ENCODE measurements at places on chromosomes 16 and 17. TPM values are rescaled to one million over a fixed set of nuclear protein-coding genes. Genes with fewer than 3 reads are reported as not detected.

DNA sequence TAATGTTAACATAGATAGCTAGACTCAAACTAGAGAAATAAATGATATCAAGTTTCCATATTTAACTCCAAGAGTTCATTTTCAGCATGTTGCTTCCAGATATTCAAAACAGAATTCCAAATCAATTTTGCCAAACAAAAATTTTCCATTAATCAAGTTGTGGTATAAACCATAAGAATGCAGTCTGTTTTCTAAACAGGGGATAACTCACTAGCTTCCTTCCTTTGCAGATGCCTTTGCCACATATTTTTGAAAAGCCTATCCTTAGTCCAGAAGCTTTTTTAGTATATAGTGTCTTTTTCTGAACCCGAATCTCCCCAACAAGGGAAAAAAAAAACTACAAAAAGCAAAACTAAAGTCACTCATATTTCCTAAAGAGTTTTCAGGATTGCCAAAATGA lies 61.5 kb downstream of the HELZ start:
- DNase-seq: no peak

DNA sequence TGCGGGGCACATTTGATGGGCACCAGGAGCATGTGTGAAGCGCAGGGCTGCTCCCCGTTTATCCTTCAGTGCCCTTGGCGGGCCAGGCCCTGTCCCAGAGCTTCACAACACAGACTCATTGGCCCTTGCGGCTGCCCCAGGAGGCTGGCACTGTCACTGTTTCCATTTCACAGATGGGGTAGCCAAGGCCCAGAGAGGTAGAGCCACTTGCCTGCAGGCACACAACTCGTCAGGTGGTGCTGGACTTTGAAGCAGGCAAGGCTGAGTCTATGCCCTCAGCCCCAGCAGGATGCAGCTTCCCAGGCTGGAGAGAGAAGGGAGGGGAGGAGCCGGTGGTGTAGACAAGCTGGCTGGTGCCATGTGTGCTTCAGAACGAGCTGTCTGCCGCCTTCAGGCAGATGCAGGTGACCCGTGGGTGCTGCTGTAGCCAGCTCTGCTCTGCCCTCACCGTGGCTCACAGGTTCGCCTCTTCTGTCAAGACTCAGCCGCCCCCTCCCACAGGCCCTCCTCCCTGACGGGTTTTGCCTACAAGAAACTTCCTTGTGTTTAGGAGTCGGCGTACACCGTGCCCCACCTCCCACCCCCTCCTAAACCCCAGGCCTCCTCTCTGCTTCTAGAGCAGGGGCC lies 232.3 kb upstream of the CIBAR2 start:
- no peak for DNase-seq

GRCh38 chr17:38327936-38328335 lies 15.8 kb downstream of the GPR179 start:
- no peak for DNase-seq

DNA sequence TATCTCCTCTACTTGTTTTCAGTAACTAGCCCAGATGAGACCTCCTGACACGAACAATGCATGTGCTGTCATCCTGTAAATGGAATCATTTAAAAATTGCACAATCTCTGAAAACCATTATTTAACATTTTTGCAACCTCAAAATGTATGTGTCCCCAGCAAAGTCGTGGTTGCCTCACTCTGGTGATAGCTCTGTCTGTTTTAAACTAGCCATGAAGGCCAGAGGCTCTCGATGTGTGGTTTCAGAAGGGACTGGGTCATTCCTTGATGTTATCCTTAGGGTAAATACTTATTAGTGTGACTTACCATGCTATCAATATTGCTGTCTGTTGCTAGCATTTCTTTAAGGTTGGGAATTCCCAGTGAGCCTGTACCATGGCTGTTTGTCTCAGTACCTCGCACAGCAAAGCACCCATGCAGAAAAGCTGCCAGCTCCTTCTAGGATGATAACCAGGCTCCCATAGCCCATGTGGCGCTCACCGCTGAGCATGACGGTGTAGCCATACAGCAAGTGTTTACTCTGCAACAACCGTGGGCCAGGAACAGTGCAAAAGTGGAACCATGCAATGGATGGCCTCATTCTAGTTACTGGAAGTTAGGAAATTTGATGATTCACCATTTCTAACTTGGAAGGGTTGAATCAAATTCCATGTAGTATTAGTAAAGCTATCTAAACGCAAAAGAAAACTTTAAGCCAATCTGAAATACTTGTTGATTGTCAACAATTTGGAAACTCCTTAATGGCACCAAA lies 2.9 kb upstream of the PGS1 start:
- DNase-seq: no peak

DNA sequence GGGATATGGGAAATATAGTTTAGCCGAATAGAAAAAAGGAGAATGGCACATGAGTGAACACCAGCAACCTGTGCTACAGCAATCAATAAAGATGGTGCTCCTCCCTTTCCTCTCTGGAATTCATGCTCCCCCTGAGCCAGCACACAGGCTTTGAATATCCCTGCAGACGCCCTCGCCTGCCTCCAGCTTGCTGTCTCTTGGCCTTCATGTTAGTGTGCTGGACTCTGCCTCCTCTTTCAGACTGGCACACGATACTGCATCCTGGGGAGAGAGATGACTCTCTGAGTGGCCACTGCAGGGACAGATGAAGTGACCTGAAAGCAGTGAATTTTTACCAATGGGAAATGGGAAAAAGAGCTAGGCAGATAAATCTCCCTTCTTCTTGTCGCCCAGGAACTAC lies 498.6 kb upstream of the SALL1 start:
- no peak for DNase-seq

GRCh38 chr17:7523033-7523432 lies 25.8 kb upstream of the TNFSF12 start:
- no peak for DNase-seq

DNA sequence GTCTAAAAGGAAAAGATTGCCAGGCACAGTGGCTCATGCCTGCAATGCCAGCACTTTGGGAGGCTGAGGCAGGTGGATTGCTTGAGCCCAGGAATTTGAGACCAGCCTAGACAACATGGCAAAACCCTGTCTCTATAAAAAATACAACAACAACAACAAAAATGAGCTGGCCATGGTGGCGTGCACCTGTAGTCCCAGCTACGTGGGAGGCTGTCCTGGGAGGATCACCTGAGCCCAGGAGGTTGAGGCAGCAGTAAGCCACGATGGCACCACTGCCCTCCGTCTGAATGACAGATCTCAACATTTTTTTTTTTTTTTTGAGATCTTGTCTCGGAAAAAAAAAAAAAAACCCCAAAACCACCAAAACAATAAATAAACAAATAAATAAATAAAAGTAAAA lies 28.1 kb upstream of the ATP2A3 start:
- no peak for DNase-seq

GRCh38 chr16:49183911-49184310 lies 97.7 kb downstream of the CBLN1 start:
- no peak for DNase-seq

DNA sequence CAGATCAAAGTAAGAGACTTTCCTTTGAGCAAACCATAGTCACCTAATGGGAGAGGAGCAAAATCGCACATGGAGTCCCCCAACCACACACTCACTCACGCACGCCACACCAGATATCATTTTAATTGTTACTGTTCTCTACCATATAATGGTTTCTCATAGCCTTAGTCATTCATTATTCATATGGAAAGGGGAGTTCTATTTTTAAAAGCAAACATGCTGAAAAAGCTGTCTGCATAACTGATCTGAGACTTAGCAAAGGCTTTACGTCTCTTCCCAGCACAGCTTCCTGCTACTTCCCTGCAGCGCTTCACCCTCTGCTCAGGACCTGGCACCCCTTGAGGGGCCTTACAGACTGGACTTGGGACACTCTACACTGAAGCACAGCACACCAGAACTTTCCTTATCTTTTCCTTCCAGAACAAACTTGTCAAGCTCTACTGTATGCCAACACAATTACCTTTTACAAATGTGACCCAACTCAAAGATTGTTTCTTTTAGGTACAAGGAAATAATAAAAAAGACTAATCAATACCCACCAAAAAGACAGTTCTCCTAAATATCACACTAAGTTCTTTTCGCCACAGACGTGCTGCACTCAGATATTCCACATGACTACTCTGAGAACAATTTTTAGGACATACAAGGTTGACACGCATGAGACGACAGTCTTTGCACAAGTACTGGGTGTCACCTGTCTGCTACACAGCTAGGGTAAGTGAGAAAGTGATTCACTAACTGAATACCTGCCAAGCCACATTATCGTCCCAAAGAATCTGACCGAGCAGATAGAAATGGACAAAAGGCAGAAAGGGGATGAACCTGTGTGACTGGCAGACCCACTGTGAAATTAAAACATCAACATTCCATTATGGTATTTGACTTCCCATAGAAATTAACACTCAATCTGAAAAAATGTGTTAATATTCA lies 21.5 kb downstream of the SRP68 start:
- no peak for DNase-seq

- peak; percentile 87 for DNase-seq
Measured at GRCh38 chr17:31596382-31597323, 205.2 kb downstream of the RAB11FIP4 start.

DNA sequence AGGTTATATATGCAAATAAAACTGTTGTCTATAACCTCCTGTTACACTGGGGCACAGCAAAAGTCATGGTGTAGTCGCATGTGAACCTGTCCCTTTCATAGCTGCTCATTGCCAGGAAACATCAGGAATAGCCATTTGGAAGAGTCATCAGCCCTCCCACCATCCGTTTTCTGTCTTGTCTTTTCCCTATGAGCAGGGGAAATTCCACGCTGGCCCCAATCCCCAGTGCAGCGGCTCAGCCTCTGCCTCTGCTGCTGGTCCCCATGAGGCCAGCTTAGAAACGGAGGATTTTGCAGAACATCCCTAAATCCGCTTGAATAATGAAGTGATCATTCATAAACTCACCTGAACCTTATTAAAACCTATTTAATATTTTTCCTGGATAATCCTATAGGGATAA lies 10.5 kb downstream of the MAPT start:
- DNase-seq: no peak

- no peak for DNase-seq
Measured at GRCh38 chr16:78106686-78107085, 7.2 kb downstream of the WWOX start.

GRCh38 chr17:49793309-49793708 lies 4.8 kb downstream of the KAT7 start:
- no peak for DNase-seq

- DNase-seq: no peak
Measured at GRCh38 chr16:75472908-75473877, 8.7 kb upstream of the TMEM170A start.

DNA sequence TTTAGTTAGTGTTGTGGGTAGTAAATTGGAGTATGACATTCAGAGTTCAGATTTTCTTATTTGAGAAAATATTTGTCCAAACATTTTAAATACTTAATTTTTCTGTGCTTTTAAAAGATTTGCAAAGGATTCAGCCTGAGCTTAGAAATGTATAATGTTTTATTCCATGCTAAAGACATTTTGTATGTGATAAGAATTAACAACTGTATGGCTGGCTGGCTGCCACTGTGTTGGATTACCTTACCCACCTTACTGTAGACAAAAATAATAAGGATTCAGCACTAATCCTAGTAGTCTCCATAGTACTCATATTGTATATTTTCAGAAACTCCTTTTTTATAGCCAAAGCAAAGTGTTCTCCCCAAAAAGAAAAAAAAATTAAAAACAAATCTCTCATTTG lies 74.8 kb downstream of the TANC2 start:
- DNase-seq: no peak

GRCh38 chr17:4623249-4623648 lies 18.2 kb downstream of the ALOX15 start:
- no peak for DNase-seq

DNA sequence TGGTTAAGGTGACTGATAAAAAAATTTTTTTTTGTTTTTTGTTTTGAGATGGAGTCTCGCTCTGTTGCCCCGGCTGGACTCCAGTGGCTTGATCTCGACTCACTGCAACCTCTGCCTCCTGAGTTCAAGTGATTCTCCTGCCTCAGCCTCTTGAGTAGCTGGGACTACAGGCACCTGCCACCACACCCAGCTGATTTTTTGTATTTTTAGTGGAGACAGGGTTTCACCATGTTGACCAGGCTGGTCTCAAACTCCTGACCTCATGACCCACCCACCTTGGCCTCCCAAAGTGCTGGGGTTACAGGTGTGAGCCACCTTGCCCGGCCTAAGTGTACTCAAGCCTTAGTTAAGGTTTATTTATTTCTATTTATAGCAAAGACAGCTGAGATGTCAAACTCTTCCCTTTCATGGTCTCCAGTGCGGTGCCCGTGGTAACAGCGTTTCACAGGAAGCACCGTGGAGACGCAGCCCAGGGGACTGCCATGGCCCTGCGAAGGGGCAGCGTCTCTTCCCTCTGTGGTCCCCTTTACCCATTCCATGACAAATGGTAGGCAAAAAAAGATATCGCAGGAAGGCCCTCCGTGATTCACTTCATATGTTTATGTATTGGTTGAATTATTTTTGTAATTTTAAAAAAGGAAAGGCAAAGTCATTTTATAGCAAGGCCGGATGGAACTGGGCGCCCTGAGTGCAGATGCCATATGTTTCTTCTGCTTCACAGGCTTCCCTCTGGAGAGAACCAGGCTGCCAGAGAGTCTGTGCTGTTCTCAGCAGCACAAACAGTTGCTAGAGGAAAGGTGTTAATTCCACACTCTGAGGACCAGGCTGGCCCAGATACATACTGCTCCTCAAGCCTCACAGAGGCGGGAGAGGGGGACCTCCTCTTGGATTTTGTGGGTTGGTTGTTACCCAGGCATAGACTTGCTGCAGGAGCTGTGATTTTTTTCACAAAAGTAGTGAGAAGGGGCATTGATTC lies 29.2 kb downstream of the DDX19A start:
- no peak for DNase-seq

DNA sequence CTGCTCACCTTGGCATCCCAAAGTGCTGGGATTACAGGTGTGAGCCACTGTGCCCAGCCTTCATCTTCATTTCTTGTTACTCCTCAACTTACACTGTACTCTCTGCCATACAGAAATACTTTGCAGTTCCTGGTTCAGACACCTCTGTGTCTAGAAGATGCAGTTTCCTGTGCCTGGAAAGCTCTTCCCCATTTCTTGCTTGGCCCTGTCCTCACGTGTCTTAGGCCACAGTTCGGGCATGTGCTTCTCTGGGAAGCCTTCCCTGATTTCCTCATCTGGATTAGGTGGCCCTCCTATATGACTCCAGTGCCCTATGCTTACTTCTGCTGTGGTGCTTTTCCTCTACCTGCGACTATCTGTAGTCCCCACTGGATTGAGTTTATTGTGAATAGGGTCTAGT lies 26.5 kb upstream of the CDR2 start:
- DNase-seq: no peak

Gene MEIOC
- total RNA-seq: not detected

Gene KAT7
- total RNA-seq: 34.9 TPM

Gene FKBP10
- total RNA-seq: 35.7 TPM

Gene CCL2
- 276 TPM for total RNA-seq

Gene SARM1
- total RNA-seq: 10.7 TPM

Gene TEX19
- not detected for total RNA-seq

Gene EFNB3
- total RNA-seq: 0.58 TPM

Gene ZNF207
- 157 TPM for total RNA-seq
